ENCODE measurements at places on chromosomes 1 and 21. TPM values are rescaled to one million over a fixed set of nuclear protein-coding genes. Genes with fewer than 3 reads are reported as not detected.

GBP4 gene
- 8.1 TPM for polyA plus RNA-seq

GRHL3 gene
- 2.1 TPM for polyA plus RNA-seq

TRNP1 gene
- polyA plus RNA-seq = 10.4 TPM

TMEM200B gene
- polyA plus RNA-seq = 14.2 TPM

B3GALT5 gene
- polyA plus RNA-seq = 0.18 TPM

CLEC20A gene
- polyA plus RNA-seq = not detected

MCOLN3 gene
- 1.5 TPM for polyA plus RNA-seq

OXCT2 gene
- polyA plus RNA-seq = 0.19 TPM

SPATA45 gene
- not detected for polyA plus RNA-seq

KRTAP13-2 gene
- not detected for polyA plus RNA-seq

GUCA2A gene
- not detected for polyA plus RNA-seq

PGLYRP4 gene
- not detected for polyA plus RNA-seq

TAS1R1 gene
- not detected for polyA plus RNA-seq

SNX7 gene
- polyA plus RNA-seq = 11.2 TPM

AQP10 gene
- polyA plus RNA-seq = not detected

SLC5A9 gene
- 0.06 TPM for polyA plus RNA-seq

PDZK1 gene
- polyA plus RNA-seq = not detected

LRRC38 gene
- 0.04 TPM for polyA plus RNA-seq

SRRM1 gene
- polyA plus RNA-seq = 35.1 TPM

TFF2 gene
- 0.94 TPM for polyA plus RNA-seq

S100A8 gene
- polyA plus RNA-seq = 1,218 TPM

CHAF1B gene
- polyA plus RNA-seq = 0.65 TPM

IPO9 gene
- 7.2 TPM for polyA plus RNA-seq

RUNX1 gene
- polyA plus RNA-seq = 10.8 TPM

OR2T11 gene
- polyA plus RNA-seq = not detected

ZNF697 gene
- polyA plus RNA-seq = 1.6 TPM

CHI3L2 gene
- polyA plus RNA-seq = 16.9 TPM

MAP3K7CL gene
- 3.3 TPM for polyA plus RNA-seq

MIS18A gene
- 4.2 TPM for polyA plus RNA-seq

CD48 gene
- 12.7 TPM for polyA plus RNA-seq

GPR37L1 gene
- not detected for polyA plus RNA-seq

ARHGAP30 gene
- 2.3 TPM for polyA plus RNA-seq

HAO2 gene
- polyA plus RNA-seq = not detected

LMX1A gene
- polyA plus RNA-seq = 0.03 TPM

COL18A1 gene
- 93.6 TPM for polyA plus RNA-seq

AGPAT3 gene
- polyA plus RNA-seq = 16.2 TPM

CNR2 gene
- 0.03 TPM for polyA plus RNA-seq

CLCNKB gene
- polyA plus RNA-seq = not detected

C1QA gene
- 271 TPM for polyA plus RNA-seq

SPEN gene
- 15.7 TPM for polyA plus RNA-seq

SYCP1 gene
- not detected for polyA plus RNA-seq

SPRR1B gene
- 2.6 TPM for polyA plus RNA-seq

TSACC gene
- polyA plus RNA-seq = 0.39 TPM

MSH4 gene
- polyA plus RNA-seq = 0.11 TPM

DOP1B gene
- polyA plus RNA-seq = 4.4 TPM

OLIG2 gene
- polyA plus RNA-seq = not detected

ZBTB7B gene
- 55.4 TPM for polyA plus RNA-seq

KRTAP19-3 gene
- polyA plus RNA-seq = not detected

All from adipose tissue (tissue), 3 donors.